ENCODE measurements at places on chromosomes 1 and 21.

DNA sequence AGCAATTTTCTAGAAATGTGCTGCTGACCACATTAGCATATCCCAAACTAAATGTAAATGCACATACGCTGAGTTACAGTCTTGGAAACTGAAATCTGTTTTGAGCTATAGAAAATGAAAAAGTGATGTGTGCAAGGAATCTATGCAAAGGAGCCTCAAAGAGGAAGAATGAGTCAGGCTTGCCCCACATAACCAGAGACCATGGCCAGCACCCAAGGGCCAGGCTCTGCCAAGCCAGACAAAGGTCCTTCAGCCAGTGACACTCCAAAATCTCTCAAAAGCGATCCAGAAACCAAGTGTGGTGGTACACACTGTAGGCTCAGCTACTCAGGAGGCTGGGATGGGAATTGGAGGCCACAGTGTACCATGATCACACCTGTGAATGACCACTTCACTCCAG lies 195.2 kb downstream of the TOMM20 start:
- DNase-seq: peak; percentile 72

- no peak for DNase-seq
Observed at GRCh38 chr1:19059773-19060172, 103.3 kb upstream of the IFFO2 start.

DNA sequence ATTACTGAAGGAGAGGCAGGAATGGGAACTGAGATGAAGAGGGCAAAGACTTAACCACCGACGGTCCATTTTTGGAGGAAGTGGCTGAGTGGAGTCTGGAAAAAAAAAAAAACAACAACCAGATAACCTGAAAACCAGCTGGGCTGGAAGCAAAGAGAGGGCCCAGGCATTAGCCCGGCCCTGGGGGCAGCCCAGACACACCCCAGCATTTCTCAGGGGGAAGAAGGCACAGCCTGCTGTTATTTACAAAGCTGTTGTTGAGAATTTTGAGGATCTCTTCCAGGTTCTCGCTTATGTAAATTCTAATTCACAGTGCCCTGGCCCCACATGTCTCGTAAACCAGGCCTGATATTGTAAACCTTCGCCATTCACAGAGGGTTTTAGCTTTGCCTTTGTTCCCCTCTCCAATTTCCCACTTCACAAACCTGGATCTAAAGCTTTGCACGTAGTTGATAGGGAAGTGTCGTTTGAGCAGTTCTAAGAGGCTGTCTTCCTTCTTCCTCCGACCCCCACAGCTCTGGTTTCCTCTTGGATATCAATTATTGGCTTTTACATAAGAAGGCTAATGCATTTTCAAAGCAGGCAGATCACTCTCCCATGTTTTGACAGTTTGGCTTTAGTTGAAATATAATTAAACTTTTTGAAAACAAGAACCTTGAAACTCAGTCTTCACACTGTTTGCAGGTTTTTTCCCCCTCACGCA lies 161.8 kb upstream of the IRF2BP2 start:
- DNase-seq: no peak

DNA sequence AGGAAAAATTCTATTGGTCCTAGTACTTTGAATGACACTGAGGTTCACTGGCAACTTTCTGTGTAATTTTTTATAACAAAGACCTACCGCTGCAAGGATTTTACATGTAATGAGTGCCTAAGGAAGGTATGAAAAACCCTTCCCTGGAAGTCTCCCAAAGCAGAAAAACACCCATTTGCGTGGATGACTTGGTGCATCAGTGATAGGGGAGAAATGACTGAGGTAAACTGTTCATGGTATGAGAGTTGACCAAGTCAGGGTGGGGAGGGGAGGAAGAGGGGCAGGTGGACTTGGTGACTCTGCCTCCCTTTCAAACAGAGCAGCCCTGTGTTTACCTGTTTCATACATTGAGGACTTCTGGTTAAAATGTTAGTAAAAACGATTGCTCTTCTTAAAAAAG lies 78.8 kb upstream of the IPO9 start:
- no peak for DNase-seq

DNA sequence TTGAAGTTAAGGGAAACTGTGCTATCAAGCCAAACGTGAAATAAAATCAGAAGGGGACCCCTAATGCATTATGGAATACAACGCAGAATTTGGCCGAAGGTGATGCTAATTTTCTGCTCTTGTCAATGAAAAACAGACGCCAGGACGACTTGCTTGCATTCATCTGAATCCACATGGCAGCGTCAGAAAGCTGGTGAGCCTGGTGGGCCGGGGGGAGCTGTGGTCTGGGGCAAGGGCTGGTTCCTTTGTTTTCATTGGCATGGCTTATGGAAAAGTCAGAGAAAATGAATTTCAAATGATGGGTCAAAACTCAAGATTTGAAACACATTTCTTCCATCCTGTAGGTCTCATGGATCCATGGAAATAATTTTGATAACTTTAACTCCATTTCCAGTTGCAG lies 86.4 kb upstream of the RUNX1 start:
- DNase-seq: peak; percentile 65

GRCh38 chr1:243793298-243793697 lies 56.7 kb downstream of the AKT3 start:
- no peak for DNase-seq

GRCh38 chr1:215543191-215543606 lies 23.9 kb upstream of the KCTD3 start:
- DNase-seq: peak; percentile 58

GRCh38 chr1:12051361-12051760 lies 11.7 kb upstream of the TNFRSF8 start:
- DNase-seq: no peak

DNA sequence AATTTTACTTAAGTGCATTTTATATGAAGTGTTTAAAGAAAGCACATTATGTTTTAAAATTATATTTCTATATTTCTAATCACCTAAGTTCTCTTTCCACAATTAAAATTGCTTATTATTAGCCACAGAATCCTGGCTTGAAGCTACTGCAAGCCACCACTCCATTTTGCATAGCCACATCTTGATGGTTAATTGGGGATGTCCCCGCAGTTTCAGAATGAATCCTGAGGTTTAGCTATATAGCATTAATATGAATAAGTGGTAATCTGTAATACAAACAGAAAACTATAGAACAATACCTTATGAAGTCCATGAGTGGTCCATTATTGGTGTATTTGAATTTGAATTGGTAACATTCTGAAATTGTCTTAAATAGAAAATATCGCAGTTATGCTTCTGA lies 11.6 kb upstream of the GOLPH3L start:
- DNase-seq: no peak

GRCh38 chr1:45002650-45003645 lies 8.2 kb downstream of the HECTD3 start:
- no peak for DNase-seq

GRCh38 chr1:170967042-170967910 lies 31.9 kb downstream of the MROH9 start:
- peak; percentile 84 for DNase-seq

- DNase-seq: no peak
Observed at GRCh38 chr1:5508669-5509330, 483.4 kb downstream of the NPHP4 start.

DNA sequence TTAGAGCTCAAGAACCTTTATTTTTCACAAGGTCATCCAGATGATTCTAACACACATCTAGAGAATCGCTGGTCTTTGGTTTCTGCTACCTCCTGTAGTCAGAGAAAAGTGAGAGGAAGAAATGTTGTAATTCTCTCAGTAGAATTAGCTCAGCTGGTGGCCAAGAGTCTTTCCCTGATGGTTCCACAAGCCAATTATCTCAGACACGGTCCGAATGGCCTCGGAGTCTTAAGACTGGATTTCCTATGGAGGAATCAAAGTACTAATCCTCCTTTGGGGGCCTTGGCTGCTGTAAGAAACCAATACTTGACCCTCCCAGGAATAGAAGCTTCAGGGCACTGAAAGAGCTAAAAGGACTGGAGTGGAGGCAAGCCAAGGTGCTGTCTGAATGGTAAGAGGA lies 1.8 kb downstream of the TMEM81 start:
- DNase-seq: no peak

DNA sequence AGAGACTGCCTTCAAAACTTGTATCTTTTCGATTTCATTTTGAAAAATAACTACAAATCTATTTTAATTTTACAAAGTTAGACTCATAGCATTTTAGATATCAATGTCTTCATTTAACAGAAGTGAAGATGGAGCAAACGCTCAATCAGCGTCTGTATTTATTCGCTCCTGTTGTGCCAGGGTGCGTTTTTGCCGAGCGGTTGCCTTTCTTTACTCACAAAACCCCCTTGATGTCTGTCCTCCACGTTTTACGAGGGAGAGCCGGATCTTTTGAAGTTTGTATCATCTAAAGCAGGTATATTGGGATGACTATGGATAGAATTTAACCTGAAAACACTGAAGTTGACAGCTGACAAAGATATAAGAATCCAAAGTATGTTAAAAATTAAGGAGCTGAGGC lies 44.6 kb downstream of the MRPL39 start:
- DNase-seq: no peak

GRCh38 chr1:157852476-157852875 lies 10.9 kb upstream of the CD5L start:
- DNase-seq: no peak

- DNase-seq: peak; percentile 70
Observed at GRCh38 chr1:81287411-81288080, 513.2 kb upstream of the ADGRL2 start.

- DNase-seq: no peak
Observed at GRCh38 chr21:39686646-39687468, 58.1 kb upstream of the IGSF5 start.

DNA sequence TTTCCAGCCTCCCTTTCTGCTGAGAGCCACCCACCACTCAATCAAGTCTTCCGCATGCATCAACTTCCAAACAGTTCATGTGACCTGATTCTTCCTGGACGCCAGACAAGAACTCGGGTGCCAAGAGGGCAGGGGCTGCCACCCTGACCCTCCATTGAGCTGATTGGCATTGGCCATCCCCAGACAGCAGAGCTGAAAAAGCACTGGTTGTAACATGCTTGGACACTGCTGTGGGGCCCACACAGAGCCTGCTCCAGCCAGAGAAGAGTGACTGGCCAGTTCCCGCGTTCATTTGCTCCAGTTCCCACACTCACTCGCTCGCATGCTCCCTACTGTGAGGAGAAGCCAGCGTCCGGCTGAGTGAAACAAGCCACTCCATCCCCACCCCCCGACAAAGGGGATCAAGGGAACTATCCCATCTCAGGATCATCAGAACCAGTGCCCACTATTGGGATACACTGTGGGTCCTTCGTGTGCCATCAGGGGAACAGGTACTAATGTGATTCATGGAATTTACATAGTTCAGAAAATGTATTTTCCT lies 420.3 kb downstream of the NPHP4 start:
- DNase-seq: no peak

DNA sequence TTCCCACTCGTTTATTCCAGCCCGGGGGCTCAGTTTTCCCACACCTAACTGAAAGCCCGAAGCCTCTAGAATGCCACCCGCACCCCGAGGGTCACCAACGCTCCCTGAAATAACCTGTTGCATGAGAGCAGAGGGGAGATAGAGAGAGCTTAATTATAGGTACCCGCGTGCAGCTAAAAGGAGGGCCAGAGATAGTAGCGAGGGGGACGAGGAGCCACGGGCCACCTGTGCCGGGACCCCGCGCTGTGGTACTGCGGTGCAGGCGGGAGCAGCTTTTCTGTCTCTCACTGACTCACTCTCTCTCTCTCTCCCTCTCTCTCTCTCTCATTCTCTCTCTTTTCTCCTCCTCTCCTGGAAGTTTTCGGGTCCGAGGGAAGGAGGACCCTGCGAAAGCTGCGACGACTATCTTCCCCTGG lies 716 bp downstream of the OLIG2 start:
- DNase-seq: no peak

DNA sequence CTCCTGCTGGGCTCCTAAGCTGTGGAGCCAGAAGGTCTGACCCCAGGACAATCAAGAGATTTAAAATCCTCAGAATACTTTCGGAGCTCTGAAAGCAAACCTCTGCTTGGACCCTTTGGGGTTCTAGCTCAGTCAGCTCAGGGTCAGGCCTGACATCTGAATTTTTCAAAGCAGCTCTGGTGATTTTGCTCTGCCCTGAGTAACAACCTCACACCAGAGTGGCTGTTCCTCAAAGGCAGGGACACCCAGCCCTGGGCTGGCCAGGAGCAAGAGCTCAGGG lies 11.9 kb downstream of the SLC1A7 start:
- no peak for DNase-seq

GRCh38 chr1:182263706-182264105 lies 127.9 kb downstream of the GLUL start:
- DNase-seq: no peak

DNA sequence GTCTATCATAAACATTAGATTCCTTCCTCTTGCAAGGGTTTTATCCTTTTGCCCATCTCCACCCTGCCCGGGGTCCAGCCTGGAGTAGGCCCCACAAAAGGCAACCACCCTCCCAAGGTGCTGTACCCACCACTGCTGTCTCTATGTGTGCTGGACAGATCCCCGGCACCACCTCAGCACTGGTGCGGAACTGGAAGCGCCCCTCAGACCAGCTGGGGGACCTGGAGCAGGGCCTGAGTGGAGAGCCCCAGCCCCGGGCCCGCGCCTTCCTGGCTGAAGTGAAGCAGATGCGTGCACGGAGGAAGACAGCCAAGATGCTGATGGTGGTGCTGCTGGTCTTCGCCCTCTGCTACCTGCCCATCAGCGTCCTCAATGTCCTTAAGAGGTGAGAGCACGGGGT lies 5.9 kb downstream of the HCRTR1 start:
- no peak for DNase-seq

DNA sequence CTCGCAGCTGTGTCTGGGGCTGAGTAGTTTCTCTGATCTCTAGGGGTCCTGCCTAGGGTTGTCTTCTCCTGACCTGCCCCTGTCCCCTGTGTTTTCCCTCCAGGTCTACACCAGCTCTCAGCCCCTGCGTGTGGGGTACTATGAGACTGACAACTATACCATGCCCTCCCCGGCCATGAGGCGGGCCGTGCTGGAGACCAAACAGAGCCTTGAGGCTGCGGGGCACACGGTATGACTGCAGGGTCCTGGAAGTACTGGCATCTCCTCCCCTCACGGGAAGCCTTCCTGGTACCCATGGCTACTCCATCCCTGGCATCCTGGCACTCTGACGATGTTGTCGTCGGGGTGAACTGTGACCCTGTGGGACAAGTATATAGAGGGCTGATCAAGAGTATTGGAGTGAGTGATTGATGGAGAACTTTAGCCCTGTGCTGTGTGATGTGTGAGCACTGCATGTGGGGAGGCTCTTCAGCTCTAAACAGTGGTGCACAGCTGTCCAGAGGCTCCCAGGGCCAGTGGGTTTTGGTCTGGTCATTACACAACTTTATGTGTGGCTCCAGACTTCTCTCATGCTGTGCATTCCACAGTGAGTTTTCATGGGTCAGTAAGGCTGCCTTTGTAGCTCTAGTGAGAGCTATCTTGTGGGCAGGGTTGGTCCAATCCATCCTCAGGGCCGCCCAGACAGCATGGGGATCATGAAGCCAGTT lies 14.4 kb downstream of the FAAH start:
- DNase-seq: peak; percentile 50

DNA sequence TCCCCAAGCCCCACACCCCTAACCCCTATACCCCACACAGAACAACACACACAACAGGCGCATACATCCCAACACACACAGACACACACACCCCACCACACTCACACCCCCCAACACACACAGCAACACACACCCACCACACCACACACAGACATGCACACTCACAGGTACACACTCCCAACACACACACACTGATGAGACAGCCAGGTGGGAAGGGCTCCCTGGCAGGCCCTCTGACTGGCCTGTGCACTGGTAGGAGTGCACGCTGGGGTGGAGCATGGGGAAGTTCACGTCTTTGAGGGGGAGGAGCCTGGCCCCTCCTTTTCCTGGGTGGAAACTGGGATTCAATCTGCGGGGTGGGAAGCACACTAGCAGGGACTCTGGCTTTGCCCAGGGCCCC lies 116.7 kb downstream of the RHOU start:
- no peak for DNase-seq
